ENCODE measurements at places on chromosomes 3 and 15.

DNA sequence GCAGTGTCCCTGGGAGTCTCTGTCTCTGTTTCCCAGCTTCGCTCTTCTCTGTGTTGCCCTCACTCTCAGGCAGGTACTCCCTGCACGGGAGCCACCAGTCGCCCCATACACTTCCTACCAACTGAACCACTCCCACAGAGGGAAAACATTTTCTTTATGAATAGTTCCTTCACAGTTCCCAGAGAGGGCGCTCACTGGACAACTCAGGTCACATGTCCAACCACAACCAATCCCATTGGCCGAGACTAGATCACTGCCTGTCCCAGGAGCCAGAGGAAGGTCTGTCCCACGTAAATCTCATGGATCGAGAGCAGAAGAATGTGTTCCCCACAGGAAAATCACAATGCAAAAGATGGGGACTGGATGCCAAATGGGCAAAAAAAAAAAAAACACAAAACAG, 26.1 kb downstream of the GRK7 start:
- DNase-seq, result no peak

- DNase-seq, result no peak
Observed at GRCh38 chr3:11091791-11092190, 62.5 kb upstream of the HRH1 start.

GRCh38 chr15:40747685-40748631, 7.1 kb downstream of the RMDN3 start:
- DNase-seq, result no peak

- DNase-seq, result peak; percentile 50
Observed at GRCh38 chr3:31010491-31010890, 116.0 kb upstream of the GADL1 start.

DNA sequence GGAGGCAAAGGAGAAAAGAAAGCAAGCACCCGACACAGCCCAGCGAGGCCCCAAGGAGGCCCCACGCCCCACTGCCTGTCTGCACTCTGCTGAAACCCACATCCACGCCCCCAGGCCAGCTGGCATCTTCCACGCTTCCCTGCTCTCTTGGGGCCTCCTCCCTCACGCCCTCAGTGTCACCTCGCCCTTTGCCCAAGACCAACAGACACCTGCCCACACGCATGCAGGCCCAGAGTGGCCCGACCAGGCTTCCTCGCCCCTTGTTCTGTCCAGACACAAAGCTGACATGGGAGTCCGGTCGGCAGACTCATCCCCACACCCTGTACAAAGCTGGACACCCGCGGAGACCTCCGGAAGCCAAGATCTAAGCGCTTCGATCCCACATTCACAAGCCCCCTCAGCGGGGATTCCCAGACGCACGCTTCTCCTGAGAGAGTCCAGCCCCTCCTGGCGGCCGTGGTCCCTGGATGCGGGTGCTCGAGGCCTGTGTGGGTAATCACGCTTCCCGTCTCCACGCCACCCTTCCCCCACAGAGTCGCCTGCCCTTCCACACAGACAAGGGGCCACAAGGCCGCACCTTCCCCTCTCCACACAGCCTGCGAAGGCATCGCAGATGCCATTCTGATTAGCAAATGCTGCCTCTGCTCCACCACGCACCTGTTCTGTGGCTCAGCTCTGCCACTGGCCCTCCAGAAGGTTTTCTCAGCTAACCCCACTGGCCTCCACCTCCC, 176.6 kb downstream of the XXYLT1 start:
- no peak for DNase-seq

- DNase-seq, result no peak
Observed at GRCh38 chr15:57189466-57189865, 186.8 kb upstream of the CGNL1 start.

DNA sequence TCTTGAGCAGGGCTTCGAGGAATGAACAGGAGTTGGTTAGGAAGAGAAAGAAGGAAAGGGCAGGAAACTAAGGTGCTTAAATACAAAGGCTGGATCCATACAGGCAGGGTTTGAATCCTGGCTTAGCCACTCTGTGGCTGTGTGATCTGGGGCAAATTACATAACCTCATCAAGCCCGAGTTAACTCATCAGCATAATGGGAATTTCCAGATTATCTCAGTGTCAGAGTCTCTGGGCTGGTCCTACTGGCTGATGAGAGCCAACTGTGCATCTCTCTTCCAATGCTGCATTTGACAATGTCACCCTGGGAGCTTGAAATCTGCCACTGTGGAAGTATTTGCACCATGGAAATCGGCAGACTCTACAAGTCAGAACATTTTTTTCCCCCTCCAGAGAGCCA, 83.8 kb upstream of the SLC6A6 start:
- DNase-seq, result no peak

GRCh38 chr15:68776477-68777270, 44.0 kb downstream of the ANP32A start:
- no peak for DNase-seq

GRCh38 chr3:62615258-62615849, 242.0 kb upstream of the FEZF2 start:
- no peak for DNase-seq

DNA sequence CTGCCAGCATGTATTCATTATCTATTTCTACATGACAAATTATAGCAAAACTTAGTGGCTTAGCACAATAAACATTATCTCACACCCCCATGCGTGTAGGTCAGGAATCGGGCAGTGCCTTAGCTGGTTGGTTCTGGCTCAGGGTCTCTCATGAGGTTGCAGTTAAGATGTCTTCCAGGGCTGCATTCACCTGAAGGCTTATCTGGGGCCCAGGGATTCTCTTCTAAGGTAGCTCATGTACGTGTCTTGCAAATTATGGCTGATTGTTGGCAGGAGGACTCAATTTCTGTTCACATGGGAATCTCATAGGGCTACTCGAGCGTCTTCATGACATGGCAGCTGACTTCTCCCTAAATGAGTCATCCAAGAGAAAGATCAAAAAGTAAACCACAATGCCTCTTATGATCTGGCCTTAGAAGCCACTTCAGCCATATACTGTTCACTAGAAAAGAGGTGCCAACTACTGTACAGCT, 42.9 kb upstream of the TSC22D2 start:
- DNase-seq, result peak; percentile 69

- DNase-seq, result no peak
Observed at GRCh38 chr3:169871129-169871886, 1.6 kb upstream of the LRRC31 start.

GRCh38 chr3:149850787-149851584, 38.0 kb downstream of the RNF13 start:
- DNase-seq, result no peak

- DNase-seq, result no peak
Observed at GRCh38 chr15:77437264-77437663, 16.6 kb downstream of the HMG20A start.

- DNase-seq, result no peak
Observed at GRCh38 chr15:81298611-81299010, 25.3 kb downstream of the STARD5 start.

DNA sequence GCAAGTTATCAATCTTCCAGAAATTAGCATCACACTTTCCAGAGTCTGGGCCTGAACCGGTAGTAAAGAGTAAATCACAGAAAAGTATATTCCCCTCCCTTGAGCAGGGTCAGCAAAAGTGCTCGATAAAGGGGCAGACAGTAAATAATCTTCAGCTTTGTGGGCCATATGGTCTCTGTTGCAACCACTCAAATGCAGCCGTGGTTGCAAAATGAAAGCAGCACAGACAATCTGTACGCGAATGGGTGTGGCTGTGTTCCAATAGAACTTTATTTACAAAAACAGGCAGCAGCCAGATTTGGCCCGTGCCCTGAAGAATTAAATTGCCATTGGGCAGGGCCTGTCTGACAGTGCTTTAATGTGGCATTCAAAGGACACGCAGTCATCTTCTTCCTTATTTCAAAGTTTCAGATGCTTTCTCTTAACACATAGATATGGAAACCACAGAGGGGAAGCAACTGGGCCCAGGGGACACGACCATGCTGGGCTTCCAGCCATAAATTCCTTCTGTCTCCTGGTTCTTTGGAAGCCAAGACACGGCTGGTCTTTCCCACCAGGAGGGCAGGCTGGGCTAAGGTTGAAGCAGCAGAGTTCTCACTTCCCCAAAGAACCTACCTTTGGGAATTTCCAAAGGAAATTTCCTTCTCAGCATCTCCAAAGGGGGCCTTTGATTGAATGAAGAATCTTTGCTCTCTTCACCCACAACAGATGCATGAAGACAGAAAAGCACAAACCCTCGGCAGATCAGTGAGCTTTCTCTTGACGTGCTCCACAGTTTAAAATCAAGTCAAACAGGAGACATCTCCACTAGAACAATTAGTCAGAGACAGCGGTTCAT, 489.8 kb upstream of the PROK2 start:
- DNase-seq, result peak; percentile 93

- DNase-seq, result peak; percentile 88
Observed at GRCh38 chr15:90774731-90775514, 57.8 kb downstream of the BLM start.

DNA sequence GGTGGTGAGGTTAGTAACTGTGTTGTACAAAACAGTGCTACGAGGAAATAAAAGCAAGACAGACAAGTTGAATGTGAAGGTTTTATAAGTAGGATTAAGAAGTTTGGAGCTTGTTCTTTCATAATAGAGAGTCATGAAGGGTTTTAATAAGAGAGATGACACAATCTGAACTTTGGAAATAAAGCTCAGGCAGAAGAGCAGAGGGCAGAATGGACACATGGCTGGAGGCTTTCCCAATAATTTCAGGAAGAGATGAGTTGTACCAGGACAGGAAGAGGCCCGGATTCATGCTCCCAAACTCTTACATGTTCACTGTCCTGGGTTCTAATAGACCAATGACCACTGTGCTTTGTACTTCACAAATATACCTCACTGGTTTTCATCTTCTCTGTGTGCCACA, 194.8 kb downstream of the SLC9A9 start:
- DNase-seq, result no peak

- DNase-seq, result peak; percentile 89
Observed at GRCh38 chr15:83200162-83200561, 7.5 kb downstream of the HDGFL3 start.

DNA sequence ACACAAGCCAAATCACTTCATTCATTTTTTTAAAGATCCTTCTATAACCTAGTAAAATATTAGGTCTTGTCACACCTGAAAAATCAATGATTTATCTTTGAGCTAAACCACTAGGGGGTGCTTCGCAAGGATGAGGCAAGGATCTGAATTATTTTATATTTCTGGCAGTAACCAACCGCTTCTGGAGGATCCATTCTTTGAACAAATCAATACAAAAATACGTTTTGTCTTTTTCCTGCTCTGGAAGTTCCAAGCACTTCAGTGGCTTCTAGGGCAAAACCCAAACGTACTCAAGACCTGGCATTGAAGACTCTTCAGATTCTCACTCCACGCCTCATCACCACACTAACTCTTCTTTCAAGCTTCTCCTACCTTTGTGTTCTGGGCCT, 486 bp downstream of the LSG1 start:
- DNase-seq, result peak; percentile 43

- DNase-seq, result peak; percentile 96
Observed at GRCh38 chr3:124845406-124845805, 41.8 kb downstream of the ITGB5 start.

- DNase-seq, result no peak
Observed at GRCh38 chr15:59543721-59544547, 67.6 kb upstream of the GCNT3 start.

DNA sequence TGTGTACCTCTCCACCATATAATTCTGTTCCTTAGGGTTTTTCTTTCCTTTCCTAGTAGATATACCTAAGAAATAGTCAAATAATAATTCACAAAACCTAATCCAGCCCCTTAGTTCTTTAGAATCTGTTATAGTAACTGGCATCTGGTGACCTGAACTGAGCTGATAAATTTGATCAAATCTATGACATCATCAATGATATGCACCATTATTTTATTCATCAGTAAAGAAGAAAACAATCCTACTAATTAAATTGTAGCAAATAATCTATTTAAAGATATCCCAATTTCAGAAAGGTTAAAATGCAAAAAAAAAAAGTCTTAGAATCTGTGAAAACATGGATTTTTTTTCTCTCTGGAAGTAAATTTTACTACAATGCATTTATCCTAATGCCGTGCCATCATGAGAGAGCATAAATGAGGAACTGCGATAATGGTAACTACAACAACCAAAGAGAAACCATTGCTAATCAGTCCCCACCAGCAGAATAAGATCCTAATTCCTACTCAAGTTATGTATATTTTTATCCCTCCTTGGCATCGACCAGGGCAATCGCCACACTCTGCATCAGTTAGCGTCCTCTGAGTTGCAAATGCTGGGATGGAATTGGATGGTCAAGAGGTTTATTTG, 6.6 kb upstream of the MNS1 start:
- DNase-seq, result no peak

- DNase-seq, result no peak
Observed at GRCh38 chr3:178139116-178139515, 397.1 kb upstream of the KCNMB2 start.

- DNase-seq, result peak; percentile 6
Observed at GRCh38 chr3:37494216-37494615, 319.8 kb upstream of the LRRFIP2 start.

DNA sequence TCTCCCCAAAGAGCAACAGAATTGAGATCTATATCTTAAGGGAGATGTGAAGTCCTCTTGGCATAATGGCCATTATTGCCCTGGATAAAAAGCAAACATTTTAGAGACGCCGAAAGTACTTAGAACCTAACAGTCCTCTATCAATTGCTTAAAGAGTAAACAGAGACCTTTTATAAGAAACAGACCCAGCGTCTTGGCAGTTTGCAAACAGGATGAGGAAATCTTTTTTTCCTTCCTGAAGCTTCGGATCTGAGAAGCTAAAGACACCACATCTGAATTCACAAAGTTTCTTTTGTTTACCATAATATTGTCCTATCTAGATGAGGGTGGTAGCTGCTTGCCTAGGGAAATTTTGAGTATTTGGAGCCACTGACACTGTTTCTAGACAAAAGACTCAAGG, 59.9 kb upstream of the LIMD1 start:
- no peak for DNase-seq

DNA sequence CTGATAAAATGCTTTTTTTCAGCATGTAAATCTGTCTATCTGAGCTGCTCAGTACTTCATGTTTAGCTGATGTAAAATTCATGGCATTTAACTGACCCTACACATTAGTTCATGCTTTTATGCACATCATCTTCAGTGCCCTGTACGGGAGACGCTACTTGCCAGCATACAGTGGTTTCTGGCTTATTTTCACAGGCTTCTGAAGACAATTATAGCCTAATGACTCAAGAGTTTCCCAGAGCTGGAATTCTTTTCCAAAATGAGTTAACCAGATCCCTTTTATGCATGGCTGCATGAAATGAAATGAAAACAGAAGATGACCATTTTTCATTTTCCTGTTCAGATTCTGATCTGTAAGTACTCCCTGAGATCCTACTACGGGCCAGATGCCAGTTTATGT, 1061.5 kb downstream of the ROBO2 start:
- peak; percentile 92 for DNase-seq

- DNase-seq, result no peak
Observed at GRCh38 chr3:109640146-109640652, 302.9 kb upstream of the DPPA4 start.

All from fibroblast of skin of back (primary cell).